ENCODE measurements at places on chromosomes 1 and 21. TPM values are rescaled to one million over a fixed set of nuclear protein-coding genes. Genes with fewer than 3 reads are reported as not detected.

- DNase-seq = no peak
These were observed 36.4 kb downstream of the SLC2A7 start for GRCh38 chr1:8989821-8990220.

DNA sequence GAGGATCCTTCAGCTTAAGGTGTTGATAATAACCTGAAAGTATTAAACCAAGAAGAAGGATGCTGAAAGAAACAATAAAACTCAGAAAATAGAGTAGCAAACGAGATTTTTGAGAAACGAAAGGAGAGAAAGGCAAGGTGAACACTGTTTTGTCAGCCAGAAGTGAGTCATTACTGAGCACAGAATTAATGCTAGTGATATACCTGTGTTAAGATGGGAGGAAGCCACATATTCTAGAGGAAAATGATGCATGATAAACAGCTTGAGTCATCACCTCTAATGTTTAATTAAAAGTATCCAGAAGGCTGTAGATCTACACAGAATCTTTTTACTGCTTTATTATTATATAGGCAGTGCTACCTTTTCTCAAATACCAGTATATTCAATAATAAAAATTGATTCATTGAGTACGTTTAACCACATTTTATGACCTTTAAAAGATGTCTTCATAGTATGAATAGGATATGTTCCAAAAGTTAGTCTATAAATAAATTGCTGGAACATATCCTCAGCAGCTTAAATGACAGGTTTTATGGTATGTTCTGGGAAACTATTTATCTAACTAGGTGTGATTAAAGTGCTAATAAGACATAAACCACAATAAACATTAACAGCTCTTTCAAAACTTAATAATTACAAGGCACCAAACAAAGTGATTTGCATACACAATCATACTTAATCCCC, 10.3 kb downstream of the SH3GLB1 start:
- DNase-seq = no peak

DNA sequence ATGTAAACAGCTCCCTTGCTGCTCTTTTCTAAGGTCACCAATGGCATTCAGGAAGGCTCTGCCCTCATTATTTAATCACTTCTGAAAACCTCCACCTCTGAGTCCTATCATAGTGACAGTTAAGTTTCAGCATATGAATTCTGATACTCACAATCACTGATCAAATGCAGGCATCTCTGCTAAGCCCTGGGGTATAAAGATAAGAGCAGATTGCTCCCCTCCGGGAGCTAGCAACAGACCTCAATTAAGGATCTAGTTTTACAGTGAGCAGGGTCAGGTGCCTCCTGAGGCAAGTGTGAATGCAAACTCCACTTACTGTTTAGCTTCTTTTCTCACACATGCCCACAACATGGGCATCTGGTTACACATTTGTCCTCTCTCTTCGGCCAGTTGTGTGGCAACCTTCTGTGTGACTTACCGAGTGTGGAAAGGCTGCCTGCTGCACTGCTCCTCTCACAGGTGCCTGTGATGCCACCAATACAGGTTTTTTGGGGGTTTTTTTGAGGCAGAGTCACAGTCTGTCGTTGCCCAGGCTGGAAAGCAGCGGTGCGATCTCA, 15.0 kb downstream of the IL10RB start:
- DNase-seq = no peak

GRCh38 chr1:220391491-220391890, 119.2 kb upstream of the RAB3GAP2 start:
- no peak for DNase-seq

DNA sequence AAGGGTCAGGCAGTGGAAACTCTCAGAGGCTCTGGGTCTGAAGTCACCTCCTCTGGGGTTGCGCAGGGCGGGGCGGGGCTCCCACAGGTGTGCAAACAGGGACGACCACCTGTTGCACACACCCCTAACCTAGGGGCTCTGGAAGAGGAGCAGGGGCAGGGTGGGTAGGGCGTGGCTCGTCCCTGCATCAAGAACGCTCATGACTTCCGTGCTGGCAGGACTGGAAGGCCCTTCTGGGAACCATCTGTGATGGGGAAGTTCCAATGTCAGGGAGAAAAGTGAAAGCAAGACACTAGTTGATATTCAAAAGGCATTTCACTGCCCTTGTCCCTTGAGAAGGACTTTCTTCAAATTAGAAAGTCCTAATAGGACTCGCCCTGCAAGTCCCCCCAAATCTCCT, 22.1 kb upstream of the CLSTN1 start:
- DNase-seq = no peak

DNA sequence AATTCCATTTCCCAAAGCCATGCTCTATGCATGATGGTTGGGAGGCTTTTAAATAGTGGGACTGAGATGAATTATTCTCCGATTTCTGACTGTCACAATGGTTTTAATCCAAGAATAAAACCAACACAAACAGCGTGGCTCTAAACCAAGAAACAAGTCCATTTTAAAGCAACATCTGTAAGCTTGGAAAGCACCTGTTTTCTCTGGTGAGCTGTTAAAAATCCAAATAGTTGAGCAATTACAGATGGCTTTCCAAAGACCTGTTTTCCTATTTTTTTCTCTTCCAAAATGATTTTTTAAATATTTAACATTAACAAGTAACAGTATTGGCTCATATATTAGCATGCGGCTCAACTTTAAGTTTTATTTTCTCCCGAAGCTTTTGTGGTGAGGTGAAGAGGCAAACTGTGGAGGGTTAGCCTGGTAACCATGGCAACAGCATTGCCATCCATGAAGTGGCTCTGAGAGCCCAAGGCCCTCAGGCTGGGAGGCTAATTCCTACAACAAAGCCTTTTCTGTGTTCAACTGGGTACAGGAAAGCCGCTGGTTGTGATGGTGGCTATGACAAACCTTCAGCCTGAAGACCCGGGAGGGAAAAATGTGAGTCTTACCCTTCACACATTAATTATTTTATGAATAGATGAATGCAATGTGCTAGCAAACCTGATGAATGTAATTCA, 56.7 kb upstream of the B3GALT5 start:
- DNase-seq = no peak

DNA sequence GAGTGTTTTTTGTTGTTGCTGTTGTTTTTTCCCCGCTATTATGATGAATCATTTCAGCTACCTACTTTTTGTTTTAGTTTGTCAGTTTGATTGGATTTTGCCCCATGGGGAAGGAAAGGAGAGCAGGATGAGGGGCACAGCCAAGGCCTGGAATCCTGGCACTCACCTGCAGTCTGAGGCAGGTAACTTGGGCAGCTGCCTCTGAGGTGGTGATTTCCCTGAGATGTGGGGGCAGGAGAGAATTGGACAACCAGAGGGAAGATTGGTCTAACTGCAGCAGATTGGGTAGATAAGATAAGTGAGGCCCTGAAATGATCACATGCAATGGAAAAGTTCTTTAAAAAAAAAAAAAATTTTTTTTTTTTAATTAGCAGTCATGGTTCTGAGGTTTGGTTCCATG, 1.5 kb upstream of the LAX1 start:
- no peak for DNase-seq

- DNase-seq = peak; percentile 46
These were observed 10.2 kb downstream of the ADAM30 start for GRCh38 chr1:119885903-119886783.

- DNase-seq = no peak
These were observed 6.8 kb downstream of the BACH1 start for GRCh38 chr21:29305561-29305960.

- DNase-seq = no peak
These were observed 3.7 kb upstream of the SEMA4A start for GRCh38 chr1:156149374-156150332.

DNA sequence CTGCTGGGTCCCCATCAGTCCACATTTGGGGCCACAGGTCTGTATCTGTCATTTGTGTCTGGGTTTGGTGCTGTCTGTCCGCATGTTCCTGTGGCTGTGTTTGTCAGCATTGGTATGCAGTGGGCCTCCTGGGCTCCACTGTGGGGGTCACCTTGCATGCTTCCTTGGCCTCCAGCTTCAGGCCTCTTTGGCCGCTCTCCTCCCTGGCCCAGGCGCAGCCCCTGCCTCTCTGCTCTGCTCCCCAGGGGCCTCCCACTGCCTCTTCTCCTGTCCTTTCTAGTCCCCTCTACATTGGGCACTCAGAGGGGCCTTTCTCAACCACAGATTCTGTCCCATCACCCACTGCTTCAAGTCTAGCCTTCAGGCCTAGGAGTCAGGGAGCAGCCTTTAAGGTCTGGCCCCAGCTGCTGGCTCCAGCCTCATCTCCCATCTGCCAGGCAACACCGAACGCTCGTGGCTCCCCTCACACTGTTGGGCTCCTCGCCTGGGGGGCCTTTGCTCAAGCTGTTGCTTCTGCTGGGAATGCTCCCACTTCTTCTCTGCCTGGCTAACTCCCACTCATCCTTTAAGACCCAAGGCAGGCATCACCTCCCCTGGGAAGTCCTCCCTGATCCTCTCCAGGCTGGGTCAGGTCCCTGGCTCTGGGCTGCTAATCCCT, 14.6 kb downstream of the ZNF362 start:
- DNase-seq = no peak

- no peak for DNase-seq
These were observed 19.2 kb downstream of the NLRP3 start for GRCh38 chr1:247435030-247435758.

- no peak for DNase-seq
These were observed 91.6 kb upstream of the COL6A1 start for GRCh38 chr21:45889961-45890360.

GRCh38 chr21:24910591-24910990, 696.7 kb downstream of the MRPL39 start:
- no peak for DNase-seq

DNA sequence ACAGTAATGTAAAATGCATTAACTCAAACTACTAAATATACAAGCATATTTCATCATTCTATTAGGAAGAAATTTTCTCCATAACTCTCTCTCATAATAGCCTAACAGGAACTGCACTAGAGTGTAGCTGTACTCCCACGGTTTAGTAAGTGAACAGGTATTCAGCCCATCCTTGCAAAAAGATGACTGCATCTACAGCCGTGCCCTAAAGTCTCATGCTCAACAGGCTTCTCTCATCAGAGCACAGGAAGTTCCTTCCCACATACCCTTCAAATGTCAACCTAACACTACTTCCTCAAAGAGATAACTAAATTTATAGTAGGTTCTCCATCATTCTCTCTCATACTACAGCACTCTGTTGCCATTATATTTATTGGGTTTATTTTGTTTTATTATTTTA, 251.6 kb downstream of the AKT3 start:
- peak; percentile 23 for DNase-seq

GRCh38 chr1:157509546-157510232, 42.6 kb downstream of the FCRL5 start:
- no peak for DNase-seq

DNA sequence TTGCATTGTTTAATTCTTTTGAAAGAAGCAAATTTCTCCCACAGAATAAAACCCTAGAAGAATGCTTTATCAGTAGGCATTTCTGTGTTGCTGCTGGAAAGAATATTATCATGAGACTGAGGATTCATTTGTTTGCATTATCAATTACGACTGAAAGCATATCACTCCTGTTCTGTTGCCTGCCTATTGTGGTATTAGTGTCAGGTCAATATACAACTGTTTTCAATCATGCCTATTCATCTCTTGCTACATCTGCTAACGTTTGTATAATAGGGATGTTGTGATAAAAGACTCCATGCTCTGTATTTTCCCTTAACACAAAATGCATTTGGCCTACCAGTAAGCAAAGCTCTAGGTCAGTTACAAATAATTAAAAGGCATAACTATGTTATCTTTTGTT, 221.5 kb downstream of the PTPRC start:
- DNase-seq = no peak

DNA sequence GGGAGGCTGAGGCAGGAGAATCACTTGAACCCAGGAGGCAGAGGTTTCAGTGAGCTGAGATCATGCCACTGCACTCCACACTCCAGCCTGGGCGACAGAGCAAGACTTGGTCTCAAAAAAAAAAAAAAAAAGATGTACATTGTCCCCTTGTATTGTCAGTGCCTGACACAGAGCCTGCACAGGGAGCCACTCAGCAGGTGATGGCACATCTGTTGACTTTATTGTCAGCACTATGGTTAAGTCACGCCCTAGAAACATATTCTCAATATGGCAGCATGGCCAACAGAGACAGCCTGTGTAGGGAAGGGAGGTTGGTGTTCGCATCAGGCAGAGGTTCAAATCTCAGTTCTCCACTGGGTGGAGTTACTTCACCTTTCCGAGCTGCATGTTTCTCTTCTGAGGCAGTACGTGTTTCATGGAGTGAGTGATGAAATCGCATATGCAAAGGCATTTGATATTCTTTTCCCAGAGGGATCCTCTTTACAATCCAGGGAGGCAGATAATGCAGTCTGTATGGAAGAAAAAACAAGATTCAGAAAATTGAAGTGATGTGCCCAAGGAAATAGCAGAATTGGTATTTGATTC, 20.6 kb downstream of the LAMC2 start:
- DNase-seq = no peak

DNA sequence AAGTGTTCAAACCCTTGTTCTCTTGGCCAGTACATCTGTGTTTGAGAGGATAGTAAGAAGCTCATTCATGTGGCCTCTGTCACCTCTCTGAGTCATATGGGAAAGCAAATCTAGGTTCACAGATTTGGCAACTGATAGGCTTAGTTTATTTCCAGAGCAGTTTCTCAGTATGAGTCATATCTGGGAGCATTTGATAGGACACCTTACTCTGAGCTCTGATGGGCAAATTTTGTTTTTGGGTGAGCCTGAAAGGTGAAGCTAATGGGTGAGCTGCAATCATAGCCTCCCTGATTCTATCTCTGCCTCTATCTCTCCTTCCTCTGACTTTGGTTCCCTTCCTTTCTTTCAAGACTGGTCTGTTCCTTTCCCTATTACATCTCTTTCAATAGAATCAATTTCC, 134.4 kb downstream of the S1PR1 start:
- DNase-seq = no peak

GRCh38 chr1:109503935-109504334, 5.6 kb downstream of the AMIGO1 start:
- DNase-seq = no peak

GRCh38 chr1:226984521-226985238, 44.6 kb downstream of the COQ8A start:
- no peak for DNase-seq

- no peak for DNase-seq
These were observed 263.4 kb downstream of the PLA2G4A start for GRCh38 chr1:187092104-187092503.

- DNase-seq = no peak
These were observed 2.3 kb downstream of the EVA1C start for GRCh38 chr21:32414579-32415358.

GRCh38 chr1:202852163-202852904, 36.6 kb downstream of the RABIF start:
- peak; percentile 63 for DNase-seq

GRCh38 chr1:167467752-167468151, 50.6 kb downstream of the CD247 start:
- no peak for DNase-seq

- DNase-seq = no peak
These were observed 5.2 kb downstream of the BCAR3 start for GRCh38 chr1:93676427-93676826.

- DNase-seq = peak; percentile 7
These were observed 307.0 kb upstream of the NR5A2 start for GRCh38 chr1:199720496-199720895.

The TMEM63A gene
- total RNA-seq = 101 TPM

The DISP3 gene
- total RNA-seq = not detected

The AGMAT gene
- total RNA-seq = 4.6 TPM

The TPTE gene
- not detected for total RNA-seq

The TMEM240 gene
- not detected for total RNA-seq

The CHI3L1 gene
- 3.9 TPM for total RNA-seq

The SLC37A1 gene
- 23.8 TPM for total RNA-seq

The OR10Z1 gene
- total RNA-seq = not detected

The SLAMF9 gene
- total RNA-seq = not detected

Data from stomach (tissue), 19 donors.